NK-92 treated with Interleukin-12 subunit alpha and Interleukin-12 subunit beta, amount 100 ng/mL, for 24 hours (cell line): ENCODE measurements at places on chromosomes 7 and 10.

DNA sequence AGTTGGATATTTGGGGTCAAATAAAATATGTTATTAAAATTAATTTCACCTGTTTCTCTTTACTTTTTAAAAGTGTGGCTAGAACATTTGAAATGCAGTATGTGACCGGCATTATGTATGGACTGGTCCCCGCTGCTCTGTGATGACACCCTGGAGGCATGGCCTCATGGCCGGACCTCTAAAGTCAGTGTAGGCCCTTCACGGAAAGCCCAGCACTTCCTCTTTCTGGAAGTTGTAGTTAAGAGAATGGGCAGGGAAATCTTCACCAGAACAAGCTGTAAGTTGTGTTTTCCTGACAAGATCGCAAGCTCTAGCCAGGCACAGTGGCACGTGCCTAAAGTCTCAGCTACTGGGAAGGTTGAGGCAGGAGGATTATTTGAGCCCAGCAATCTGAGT is 38.3 kb upstream of the SRGN start:
- no peak for DNase-seq

DNA sequence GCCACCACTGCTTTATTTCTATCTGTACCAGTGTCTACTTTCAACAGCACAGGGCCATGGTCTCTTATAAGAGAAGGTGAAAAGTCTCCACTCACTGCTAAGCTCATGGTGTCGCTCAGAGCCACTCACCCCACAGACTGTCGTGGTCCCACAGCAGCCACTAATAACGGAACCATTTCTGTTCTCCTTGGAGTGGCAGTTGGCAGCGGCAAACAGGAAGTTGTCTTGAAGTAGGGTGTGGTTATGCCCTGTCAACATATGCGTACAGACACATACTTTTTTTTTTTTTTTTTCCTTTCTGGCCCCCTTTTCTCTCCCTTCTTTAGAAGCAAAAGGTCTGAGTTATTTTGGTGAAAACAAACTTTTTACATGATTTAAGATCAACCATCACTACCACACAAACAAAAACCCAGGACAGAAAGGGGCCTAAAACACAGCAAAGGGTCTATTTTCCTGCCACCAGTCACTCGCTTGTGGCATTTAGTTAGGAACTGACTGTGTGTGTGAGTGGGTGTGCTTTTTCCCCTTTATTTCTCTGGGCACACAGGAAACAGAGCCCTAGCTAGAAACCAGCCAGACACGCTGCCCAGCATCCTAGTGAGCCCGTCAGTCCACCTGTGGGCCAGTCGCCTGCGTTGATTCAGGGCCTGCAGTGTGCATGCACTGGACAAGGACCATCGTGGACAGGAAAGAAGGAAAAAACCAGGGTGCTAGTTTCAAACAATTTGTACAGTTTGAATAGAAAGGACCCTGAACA is 96.7 kb upstream of the EFCAB10 start:
- DNase-seq = no peak

DNA sequence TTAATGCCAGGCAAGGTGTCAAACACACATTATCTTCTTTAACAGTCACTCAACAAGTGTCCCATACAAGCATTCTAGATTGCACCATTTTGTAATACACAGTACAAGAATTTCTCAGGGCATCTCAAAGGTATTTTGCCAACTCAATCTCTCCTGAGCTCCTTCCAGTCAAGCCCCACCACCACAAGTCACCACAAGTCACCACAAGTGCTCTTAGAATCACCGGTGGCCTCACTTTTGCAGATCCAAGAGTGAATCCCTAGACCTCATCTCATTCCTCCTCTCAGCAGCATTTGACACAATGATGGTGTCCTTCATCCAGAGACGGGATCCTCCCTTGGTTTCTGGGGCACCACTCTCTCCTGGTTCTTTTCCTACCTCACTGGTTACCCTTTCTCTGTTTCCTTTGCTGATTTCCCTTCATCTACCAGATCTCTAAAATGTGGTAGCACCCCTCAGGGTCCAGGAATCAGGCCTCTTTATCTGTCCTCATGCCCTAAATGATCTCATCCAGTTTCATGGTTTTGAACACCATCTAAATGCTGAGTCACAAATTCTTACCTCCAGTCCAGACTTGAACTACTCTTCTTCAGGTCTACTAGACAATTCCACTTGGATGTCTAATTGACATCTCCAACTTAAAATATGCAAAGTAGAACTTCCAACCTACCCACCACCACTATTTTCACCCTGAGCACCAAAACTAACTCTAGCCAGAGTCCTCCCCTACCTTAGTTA is 26.9 kb downstream of the VPS41 start:
- DNase-seq = no peak

- no peak for DNase-seq
These were observed 327.5 kb upstream of the PLXDC2 start for GRCh38 chr10:19488592-19489280.

- no peak for DNase-seq
These were observed 6.9 kb upstream of the HYCC1 start for GRCh38 chr7:23020742-23021401.

GRCh38 chr10:13311177-13311575 is 11.3 kb upstream of the PHYH start:
- no peak for DNase-seq

DNA sequence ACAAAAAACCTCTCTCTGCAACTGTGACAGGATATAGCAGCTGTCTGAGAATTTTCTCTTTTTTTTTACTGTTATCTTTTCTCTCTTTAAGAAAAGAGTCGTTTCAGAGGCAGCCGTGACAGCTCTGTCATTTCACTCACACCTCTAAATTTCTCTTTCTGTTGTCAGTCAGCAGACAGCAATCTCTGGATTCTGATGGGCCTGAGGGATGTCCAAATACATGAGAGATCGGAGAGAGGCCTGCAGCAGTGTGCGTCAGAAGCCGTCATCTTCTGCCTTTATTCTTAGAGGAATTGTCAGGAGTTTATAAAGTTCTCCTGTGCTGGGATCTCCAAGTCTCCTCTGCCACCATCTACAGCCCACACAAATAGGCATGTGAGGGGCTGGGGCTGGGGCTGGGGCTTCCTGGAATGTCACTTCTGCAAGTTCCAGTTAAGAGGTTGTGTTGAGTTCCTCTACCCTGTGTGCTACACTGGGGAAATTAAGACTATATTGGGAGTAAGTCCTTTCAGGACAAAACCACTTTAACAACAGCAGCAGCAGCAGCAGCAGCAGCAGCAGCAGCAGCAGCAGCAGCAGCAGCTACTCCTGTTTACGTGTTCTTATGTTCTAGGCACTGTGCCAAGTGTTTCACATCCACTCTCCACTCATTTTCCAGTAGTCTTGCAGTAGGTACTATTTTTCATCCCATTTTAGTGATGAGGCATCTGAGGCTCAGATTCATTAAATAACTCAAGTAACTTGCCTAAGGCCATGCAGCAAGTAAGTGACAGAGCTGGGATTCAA is 541.3 kb downstream of the LRMDA start:
- no peak for DNase-seq

DNA sequence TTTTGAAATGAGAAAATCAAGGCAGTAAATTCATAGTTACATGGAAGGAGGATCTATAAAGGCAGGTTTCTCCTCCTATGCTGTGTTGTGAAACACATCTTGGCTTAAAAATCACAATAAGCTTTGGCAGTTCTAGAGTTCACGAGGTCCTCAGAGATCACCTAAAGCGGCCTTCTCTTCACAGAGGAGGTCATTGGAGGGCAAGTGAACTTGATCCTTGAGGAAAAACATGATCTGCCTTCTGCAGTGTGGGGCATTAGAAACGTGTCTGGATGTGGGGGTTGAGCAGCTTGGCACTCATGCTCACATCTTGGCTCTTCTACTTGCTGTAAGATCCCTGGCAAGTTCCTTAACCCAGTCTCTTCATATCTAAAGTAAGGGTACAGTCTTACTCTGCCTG is 96.1 kb upstream of the BMPER start:
- DNase-seq = no peak

GRCh38 chr7:43072530-43072929 is 39.9 kb upstream of the HECW1 start:
- DNase-seq = no peak

- no peak for DNase-seq
These were observed 489.5 kb downstream of the GATA3 start for GRCh38 chr10:8544057-8544380.

GRCh38 chr7:131234719-131235488 is 92.8 kb upstream of the MKLN1 start:
- no peak for DNase-seq
